ENCODE measurements at places on chromosomes 13 and 19.

DNA sequence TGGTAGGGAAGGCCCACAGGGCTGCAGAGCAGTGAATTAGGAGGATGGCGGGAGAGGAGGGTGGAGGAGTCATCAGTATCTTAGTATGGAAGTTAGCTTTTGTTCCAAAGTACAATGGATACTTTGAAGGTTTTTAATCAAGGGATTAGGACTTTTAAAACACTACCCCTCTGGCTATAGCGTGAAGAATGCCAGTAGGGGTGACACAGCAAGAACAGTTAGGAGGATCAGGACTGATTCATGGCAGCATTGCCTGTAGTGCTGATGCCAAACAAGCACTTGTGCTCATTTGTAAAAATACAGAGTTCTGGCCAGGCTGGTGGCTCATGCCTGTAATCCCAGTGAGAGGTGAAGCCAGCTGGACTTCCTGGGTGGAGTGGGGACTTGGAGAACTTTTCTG lies 46.2 kb downstream of the SKA3 start:
- no peak for DNase-seq

GRCh38 chr13:43688227-43688907 lies 98.4 kb downstream of the ENOX1 start:
- no peak for DNase-seq

- no peak for DNase-seq
Observed at GRCh38 chr19:18607226-18608101, 865 bp upstream of the CRLF1 start.

DNA sequence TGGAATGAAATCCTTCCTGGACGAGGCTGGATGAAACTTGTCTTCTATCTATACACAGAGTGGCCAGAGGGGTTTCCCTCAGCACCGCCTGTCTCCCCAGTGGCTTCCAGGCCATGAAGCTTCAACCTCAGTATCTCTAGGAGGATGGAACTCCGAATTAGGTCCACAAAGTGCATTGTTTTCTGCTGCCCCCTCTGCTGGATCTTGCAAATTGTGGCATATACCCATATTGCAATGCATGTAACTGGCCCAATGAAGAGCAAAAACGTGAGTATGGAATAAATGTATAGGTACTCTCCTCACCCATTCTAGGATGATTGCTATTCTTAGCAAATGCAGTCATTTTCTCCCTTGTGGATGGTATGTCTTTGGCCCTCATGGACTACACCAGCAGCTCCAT lies 14.7 kb upstream of the LILRB4 start:
- DNase-seq: no peak
